ENCODE measurements at places on chromosomes 3 and 15.

GRCh38 chr15:69078638-69079037 lies 64.1 kb downstream of the NOX5 start:
- DNase-seq, result no peak

- no peak for DNase-seq
Observed at GRCh38 chr15:34314491-34315490, 22.8 kb downstream of the SLC12A6 start.

GRCh38 chr3:130490241-130490640 lies 26.7 kb upstream of the COL6A6 start:
- no peak for DNase-seq

GRCh38 chr15:96858694-96859093 lies 528.2 kb downstream of the NR2F2 start:
- no peak for DNase-seq

DNA sequence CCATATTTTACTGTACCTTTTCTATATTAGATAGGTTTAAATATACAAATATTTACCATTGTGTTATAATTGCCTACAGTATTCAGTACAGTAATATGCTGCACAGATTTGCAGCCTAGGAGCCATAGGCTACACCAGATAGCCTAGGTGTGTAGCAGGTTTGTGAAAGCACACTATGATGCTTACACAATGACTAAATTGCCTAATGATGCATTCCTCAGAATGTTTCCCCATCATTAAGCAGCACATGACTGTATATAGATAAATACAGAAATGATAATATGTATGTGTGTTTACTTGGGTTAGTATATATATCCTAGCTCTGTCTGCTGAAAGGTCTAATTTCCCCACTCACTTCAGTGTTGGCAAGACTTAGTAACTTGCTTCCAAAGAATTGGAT lies 65.8 kb downstream of the MYL3 start:
- no peak for DNase-seq

- DNase-seq, result no peak
Observed at GRCh38 chr15:75720787-75721479, 8.3 kb upstream of the CSPG4 start.

GRCh38 chr3:161339517-161340500 lies 31.5 kb downstream of the SPTSSB start:
- no peak for DNase-seq

DNA sequence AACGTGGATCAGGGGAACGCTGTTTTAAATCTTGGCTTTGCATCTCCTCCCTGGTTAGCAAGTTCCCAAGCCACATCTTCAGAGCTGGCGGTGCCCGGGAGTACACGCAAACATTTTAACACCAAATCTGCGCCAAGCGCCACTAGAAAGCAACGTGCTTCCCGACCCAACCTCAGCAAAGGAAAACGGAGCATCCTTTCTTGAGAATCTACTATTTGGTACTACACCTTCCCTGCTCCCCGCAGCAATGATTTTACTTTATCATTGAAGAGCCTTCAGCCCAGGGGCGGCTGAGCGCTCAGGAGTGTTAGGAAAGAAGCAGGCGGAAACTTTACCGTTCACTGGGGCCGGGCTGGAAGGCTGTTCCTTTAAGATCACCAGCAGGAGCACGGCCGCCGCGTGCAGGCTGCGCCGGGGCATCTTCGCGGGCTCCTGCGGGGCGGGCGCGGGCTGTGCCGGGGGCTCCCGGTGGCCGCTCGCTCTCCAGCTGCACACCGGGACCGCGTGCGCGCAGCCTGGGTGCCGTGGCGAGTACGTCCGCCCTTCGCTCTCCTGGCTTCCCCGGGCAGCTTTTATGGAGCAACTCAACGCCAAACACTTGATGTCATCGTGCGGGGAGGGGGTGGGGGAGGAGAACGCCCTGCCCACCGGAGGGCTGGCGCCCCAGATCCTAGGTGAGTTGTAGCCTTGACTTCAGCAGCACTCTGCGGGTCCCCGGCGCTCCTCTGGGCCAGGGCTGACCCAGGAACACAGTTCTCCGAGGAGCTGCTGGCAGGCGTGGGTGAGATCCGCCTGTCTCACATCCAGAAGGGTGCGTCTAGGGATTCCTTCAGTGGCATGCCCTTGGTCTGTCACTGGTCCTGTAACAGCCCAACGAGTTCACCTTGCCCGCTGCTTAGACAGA lies at the start of gene CA12:
Gene CA12 (minus strand): TSS at position 546 of the 904 bp plus-strand sequence. CDS start 126 bp downstream, at position 420.
- DNase-seq, result no peak

- DNase-seq, result no peak
Observed at GRCh38 chr15:41511899-41512369, 1.7 kb downstream of the LTK start.

DNA sequence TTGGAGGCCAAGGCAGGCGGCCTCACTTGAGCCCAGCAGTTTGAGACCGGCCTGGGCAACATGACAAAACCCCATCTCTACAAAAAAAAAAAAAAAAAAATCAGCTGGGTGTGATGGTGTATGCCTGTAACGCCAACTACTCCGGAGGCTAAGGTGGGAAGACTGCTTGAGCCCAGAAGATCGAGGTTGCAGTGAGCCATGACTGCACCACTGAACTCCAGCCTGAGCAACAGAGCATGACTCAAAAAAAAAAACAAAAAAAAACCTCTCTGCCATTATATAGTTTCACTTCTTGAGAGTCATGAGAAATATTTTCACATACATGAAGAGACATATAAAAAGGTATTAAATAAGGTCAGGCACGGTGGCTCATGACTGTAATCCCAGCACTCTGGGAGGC lies 45.9 kb upstream of the CP start:
- no peak for DNase-seq

DNA sequence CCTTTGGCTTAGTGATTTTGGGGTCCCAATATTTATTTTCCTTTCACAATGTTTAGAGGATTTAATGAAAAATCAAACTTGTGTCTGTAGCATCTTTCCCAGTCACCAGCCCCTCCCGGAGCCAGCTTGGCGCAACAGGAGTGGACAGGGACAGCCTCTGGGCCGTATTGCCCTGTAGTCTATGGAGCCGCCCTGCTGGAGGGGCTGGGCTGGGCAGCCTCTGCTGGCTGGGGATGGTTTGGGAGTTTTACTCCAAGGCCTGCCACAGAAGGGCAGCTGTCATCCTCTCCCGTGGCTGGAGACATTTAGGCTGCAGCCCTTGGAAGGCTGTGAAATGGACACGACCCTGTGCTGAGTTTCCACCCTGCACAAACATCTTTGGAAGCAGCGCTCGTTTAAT lies 89.4 kb upstream of the RGMA start:
- DNase-seq, result no peak

DNA sequence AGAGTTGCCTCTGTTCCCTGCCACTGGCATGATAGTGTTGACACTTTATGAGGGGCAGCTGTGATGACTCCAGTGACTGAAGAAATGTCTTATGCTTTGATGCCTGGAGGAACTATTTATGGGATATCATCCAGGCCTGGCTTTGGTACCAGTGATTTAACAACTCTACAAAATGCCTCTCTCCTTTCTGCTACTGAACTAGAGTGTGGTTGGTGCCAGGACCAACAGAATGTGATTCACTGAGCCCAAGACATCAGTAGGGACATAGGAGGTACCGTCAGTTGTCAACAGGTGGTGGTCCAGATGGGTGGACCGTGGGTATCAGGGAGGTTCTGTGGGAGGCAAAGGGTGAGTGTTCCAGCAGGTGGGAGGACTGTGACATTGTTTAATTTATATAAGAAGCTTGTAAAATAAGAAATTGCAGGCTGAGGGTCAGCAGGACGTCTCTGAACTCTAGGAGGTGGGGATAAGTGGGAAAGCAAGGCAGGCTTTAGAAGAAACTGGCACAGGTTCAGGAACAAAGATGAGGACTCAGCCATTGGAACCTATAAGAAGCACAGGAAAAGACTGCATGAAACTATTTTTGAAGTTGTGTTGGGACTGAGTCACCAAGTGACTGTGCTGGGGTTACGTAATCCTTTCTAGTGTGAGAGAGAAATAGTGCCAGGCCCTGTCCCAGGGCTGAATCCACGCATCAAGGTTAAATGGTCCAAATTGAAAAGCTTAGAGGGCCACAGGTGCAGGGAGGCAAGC lies 28.5 kb upstream of the SLC7A14 start:
- DNase-seq, result no peak

GRCh38 chr3:7978087-7978422 lies 523.6 kb upstream of the LMCD1 start:
- DNase-seq, result no peak

DNA sequence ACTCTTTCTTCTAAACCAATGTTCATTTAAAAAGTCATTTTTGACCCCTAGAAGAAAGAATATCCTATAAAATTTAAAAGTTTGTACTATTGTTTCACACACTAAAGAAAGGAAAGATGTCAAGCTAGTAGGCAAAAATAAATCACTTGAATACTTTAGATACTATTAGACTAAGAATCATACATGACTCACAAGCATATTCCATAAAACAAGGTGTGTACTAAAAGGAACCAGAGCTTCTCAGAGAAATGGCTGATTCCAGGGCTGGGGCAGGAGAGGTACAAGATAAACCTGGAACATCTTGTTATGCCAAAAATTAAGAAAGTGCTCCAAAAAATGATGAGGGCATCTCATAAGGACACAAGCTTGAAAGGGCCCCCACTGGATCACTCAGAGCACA lies 8.7 kb downstream of the DLG1 start:
- no peak for DNase-seq

DNA sequence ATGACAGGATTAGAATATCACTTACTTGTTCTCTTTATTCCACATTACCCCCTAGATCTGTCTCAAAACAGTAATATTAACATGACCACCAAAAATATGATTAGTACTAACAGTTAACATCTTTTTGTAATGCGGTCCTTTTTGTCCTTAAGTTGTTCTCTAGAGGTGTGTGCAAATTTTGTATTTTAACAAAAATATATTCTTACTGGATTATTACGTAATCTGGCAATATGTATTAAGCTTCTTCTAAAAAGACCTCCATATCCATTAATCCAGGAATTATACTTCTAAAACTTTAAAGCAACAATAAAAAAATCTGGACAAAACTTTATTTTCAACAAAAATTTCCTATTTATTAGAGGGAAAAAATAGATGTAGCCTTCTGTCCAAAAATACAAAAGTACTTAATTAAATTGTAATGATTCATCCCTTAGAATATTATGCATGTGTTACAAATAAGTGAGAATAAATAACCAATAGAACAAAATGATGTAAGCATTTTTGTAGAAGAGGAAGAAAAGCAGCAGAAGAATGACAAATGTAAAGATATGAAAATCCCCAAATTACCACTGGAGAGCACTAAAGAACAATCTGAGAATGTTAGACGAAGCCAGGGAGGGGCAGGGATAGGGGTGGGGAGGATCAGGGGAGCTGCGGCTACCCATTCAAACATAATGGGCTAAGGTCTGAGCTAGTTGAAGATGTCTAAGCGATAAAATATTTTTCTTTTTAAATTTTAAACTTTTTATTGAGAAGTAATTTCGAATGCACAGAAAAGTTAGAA lies 945.6 kb downstream of the MCTP2 start:
- no peak for DNase-seq

GRCh38 chr3:156175570-156175969 lies 55.2 kb downstream of the KCNAB1 start:
- no peak for DNase-seq

DNA sequence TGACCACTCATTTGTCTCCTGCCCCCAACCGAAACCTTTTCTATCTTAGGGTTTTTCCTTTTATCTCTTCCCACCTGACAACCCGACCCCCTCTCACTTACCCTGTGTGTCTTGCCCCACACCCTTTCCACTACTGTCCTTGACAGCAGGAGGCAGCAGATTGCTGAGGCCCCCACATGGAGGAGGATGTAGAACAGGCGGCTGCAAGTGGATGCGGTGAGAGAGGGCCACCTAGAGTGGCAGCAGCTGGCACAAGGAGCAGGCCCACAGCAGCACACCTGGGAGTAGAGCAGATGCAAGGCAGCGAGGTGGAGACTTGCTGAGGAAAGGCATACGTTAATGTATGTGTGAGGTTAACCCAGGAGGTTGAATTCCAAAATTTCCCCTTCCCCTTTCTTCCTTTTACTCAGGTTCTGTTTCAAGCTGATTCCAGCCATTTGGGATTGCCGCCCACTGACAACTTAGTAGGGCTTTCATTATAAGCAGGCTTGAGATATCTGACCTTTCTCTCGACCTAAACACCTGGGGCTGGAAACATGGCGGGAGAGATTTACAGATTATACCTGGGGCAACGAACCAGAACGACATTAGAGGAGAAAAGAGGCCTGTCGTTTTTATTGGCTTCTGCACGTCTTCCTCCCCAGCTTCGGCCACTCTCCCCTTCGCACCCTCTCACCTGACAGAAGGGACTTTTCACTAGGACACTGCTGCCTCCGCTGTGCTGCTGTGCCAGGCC lies 643 bp downstream of the SERINC4 start:
- DNase-seq, result no peak

- no peak for DNase-seq
Observed at GRCh38 chr3:190366133-190366532, 21.8 kb upstream of the CLDN16 start.

GRCh38 chr3:46359733-46360493 lies 6.0 kb downstream of the CCR2 start:
- no peak for DNase-seq

DNA sequence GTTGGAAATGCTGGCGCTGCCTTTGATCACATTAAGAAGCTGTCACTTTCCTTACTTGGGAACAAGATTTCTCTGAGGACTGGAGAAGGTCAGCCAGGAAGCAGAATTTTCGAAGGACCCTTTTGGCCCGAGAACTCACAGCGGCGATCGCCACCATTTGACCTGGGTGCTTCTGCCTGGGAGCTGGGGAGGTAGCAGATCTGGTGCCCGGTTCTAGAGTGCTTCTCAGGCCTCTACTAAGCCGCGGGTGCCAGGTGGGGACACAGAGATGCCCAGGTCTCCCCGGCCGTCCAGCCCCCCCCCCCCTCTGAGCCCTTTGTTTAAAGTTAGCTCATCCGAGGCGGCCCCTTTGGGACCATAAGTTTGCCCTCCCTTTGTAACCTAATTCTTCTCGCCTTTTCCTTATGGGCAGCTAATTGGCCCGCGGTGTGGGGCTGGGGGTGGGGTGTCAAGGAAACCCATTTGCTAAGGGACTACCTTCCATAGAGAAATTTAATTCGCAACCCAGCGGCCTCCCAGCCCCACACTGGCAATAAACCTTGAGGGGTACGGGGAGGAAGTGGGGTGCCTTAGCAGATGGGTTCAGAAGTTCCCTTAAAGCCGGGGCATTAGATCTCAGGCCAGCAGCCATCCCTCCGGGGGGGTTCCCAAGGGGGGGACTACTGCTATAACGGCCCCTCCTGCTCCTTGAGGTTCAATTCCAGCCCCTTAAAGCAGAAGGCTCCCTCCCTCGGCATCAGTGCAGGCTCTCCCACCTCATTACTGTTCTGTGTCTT lies 1.9 kb downstream of the GATA2 start:
- DNase-seq, result no peak

DNA sequence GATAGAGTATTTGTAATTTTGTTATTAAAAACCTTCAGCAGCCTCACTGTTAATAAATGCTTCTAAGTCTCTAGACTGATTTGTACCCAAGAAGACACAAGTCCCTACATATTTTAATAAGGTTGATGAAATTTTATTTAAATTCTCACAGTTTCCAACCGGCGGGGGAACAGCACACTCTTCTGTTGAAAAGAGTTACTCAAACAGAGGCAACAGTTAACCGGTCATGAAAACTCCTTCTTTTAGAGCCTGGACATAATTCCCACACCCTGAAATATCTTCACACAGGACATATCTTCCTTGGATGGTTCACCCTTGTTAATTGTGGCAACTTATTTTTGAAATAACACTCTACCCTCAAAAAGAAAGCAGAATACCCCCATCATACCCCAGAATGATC lies 278.8 kb downstream of the FOXP1 start:
- no peak for DNase-seq

Measured in central memory CD8-positive, alpha-beta T cell (primary cell).